MCF 10A (cell line): ENCODE measurements at places on chromosomes 11 and 22. TPM values are rescaled to one million over a fixed set of nuclear protein-coding genes. Genes with fewer than 3 reads are reported as not detected.

RASL10A gene
- total RNA-seq, result 0.52 and 0.82 TPM in 2 replicates

TSSC4 gene
- 69.9 and 70.3 TPM in 2 replicates for total RNA-seq

SLCO2B1 gene
- total RNA-seq, result not detected in 2 replicates

OR51B5 gene
- total RNA-seq, result not detected in 2 replicates

SNRPD3 gene
- 90.9 and 94.6 TPM in 2 replicates for total RNA-seq

PNPLA3 gene
- total RNA-seq, result 4.1 and 4.2 TPM in 2 replicates

SCGB2A2 gene
- total RNA-seq, result not detected in 2 replicates

PLEKHB1 gene
- not detected in 2 replicates for total RNA-seq

NLRP14 gene
- not detected in 2 replicates for total RNA-seq

CALCA gene
- total RNA-seq, result not detected in 2 replicates

HTR3B gene
- total RNA-seq, result not detected in 2 replicates
